Psoas muscle (tissue), 8 donors: ENCODE measurements at places on chromosomes 1 and 21. TPM values are rescaled to one million over a fixed set of nuclear protein-coding genes. Genes with fewer than 3 reads are reported as not detected.

The DNALI1 gene
- 1.5 TPM for total RNA-seq

GRCh38 chr1:90952906-90953305 lies 68.9 kb downstream of the ZNF644 start:
- no peak for DNase-seq

- no peak for DNase-seq
Observed at GRCh38 chr1:55441489-55441888, 226.3 kb upstream of the USP24 start.

- no peak for DNase-seq
Observed at GRCh38 chr1:150110116-150110515, 39.6 kb upstream of the PLEKHO1 start.

- DNase-seq: no peak
Observed at GRCh38 chr1:27517301-27517700, 27.3 kb upstream of the WASF2 start.

- DNase-seq: no peak
Observed at GRCh38 chr1:232393444-232394146, 236.3 kb downstream of the SIPA1L2 start.

DNA sequence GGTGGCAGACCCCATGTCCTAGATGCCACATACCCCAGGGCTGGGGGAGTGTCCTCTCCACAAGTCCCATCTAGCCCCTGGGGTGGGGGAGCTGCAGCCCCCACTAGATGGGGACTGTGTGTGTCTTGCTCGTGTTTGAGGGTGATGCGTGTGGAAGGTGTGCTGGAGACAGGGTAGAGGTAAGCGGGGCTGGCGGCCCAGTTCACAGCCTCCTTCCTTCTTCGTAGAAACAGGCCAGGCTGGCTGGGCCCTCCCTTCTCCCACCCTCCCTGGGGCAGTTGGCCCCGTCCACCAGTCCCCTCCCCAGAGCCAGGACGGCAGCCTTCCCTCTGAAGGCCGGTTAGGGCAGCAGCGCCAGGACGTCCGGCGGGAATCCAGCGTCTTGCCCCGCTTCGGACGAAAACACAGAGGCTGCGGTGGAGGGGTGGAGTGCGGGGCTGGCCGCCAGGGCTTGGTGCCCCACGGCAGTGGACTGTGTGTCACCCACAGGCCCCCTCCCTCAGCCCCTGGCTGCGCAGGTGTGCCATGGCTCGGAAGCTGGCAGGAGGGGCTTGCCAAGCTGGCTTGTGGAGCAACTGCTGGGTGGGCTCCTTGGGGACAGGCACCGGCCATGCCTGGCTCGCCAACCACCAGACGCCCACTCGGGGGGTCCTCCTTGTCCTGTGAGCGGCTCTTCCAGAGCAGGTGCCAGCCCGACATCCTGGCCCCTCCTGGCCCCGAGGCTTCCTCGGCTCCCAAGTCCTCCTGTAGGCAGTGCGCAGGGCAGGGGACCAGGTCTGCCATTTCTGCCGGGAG lies 3.6 kb downstream of the PRDM16 start:
- DNase-seq: no peak

GRCh38 chr21:38743772-38744529 lies 61.8 kb upstream of the ETS2 start:
- no peak for DNase-seq

DNA sequence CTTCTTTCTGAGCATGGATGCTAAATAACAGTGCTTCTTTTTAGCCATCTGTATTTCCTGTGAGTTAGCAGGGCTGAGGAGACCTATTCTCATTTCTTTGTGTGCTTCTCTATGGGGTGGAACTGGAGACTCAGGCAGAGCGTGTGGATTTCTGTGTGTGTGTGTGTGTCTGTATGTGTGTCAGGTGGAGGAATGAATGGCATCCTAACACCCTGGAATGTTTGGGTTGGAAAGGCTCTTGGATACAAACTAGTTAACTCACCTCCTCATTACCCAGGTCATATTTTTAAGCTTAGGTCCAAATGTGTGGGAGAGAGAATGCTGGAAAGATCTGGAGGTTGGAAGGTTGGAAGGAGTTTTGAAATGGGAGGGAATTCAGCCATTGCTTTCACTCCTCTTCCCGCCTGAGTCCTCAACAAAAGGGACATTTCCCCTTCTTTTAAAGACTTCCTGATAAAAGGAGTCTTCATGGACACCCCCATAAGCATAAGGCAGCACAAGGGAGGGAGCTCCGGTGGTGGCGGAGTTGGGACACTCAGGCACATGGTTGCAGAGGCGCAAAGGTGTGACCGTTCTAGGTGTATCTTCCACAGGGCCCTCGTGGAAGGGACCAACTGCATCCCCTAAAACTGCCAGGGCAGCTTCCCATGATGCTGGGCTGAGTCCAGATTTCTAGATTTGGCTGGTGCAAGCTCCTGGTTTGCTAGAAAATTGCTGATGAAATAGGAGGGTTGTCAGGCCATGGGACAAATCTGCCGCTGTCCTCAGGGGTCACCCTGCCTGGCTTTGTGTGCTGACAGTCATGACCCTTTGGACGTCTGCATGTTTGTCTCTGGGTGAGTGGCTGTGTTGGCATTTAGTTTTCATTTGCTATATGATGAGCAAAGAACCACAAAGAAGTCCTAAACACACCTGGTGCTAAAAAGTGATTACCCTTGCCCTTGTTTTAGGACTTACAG lies 37.6 kb downstream of the MTARC1 start:
- no peak for DNase-seq

GRCh38 chr1:9293533-9294404 lies 1.1 kb downstream of the SPSB1 start:
- DNase-seq: peak; percentile 75

DNA sequence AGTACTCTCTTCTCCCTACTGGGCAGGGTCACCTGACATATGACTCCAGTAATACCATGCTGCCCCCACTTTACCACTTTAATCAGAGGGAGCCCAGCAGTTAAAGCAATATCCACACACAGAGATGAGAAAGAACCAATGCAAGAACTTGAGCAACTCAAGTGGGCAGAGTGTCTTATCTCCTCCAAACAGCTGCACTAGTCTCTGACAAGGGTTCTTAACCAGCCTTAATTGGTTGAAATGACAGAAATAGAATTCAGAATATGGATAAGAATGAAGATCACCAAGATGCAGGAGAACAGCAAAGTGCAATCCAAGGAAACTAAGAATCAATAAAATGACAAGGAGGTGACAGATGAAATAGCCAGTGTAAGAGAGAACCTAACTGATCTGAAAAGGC lies 91.0 kb downstream of the KCNT2 start:
- DNase-seq: no peak

The XCL2 gene
- not detected for total RNA-seq

DNA sequence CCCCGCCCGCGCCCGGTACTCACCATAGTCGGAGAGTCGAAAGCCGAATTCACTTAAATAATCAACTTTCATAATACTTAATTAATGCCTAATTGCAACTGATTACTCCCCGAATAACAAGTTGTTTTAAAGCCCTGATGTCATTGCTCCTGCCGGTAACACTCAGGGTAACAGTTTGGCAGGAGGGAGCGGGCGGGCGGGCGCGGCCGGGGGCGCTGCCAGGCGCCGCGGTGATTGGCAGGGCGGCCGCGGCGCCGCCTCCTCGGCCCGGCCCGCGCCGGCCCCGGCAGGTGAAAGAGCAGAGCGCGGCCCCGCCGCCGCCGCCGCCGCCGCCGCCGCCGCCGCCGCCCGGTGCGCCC lies 102.2 kb downstream of the CASZ1 start:
- DNase-seq: no peak

DNA sequence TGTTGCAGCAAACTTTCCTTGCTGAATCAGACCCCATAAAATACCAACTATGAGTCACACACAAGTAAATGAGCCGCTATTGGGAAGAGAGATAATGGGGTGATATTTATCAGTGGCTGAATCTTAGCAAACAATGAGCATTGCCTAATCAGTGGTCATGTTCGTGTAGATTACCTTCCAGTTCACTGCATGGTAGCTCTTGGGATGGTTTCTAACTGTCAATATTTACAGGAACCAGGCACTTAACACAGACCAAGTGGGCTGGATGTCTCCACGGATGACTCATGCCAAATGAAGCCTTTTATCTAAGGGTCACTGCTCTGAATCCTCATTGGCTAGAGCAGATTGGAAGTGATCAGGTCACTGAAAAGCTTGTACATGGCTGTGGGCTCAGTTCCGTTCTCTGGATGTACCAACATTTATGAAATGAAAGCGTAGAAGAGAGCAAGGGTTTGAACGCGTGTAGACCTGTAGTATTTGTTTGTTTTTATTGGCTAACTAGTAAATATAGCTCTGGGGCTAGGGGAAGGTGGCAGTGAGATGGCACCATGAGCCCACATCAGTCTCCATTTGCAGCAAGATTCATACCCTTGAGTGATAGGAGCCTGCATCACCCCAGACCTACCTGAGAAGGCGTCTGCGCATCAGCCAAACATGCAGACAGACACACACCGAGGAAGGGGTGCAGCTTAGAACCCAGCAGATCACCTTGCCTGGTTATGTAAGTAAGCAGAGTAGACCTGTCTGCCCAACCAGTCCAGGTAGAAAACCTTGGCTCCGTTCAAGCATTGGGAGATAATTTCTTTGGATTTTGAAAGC lies 153.3 kb downstream of the TOMM20 start:
- DNase-seq: no peak

DNA sequence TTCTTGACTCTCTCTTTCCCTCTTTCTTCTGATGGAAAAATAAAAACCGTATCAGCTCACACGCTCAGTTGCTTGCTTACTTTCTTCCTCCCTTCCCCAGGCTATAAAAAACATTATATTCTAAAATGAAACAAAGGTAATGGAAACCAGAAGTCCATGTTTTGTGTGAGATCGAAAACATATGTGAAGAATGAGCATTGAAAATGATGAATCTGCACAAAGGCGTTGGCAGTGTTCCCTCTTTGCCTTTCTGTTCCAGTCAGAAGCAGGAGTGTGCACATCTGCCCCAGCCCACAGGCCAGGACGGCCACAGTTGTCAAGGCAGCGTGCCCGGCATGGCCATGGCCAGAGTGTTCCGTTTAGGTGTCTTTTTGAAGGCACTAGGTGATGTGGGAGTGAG lies 185.3 kb upstream of the USP24 start:
- no peak for DNase-seq

GRCh38 chr1:68197891-68198290 lies 34.4 kb downstream of the WLS start:
- DNase-seq: no peak

The MNDA gene
- 1.2 TPM for total RNA-seq

The KCNJ9 gene
- total RNA-seq: not detected

- no peak for DNase-seq
Observed at GRCh38 chr1:248792342-248792741, 33.4 kb downstream of the SH3BP5L start.
